IPS-NIHi11 (cell line): ENCODE measurements at places on chromosomes 2 and 18.
A peak's percentile ranks its signal among the peaks of the same experiment; 100 is the strongest.

GRCh38 chr18:59640721-59641120 is 56.5 kb downstream of the CCBE1 start:
- no peak for DNase-seq

- DNase-seq, result no peak
These were observed 14.6 kb downstream of the ITM2C start for GRCh38 chr2:230879271-230879882.

GRCh38 chr2:164069540-164069939 is 333.7 kb upstream of the FIGN start:
- no peak for DNase-seq

DNA sequence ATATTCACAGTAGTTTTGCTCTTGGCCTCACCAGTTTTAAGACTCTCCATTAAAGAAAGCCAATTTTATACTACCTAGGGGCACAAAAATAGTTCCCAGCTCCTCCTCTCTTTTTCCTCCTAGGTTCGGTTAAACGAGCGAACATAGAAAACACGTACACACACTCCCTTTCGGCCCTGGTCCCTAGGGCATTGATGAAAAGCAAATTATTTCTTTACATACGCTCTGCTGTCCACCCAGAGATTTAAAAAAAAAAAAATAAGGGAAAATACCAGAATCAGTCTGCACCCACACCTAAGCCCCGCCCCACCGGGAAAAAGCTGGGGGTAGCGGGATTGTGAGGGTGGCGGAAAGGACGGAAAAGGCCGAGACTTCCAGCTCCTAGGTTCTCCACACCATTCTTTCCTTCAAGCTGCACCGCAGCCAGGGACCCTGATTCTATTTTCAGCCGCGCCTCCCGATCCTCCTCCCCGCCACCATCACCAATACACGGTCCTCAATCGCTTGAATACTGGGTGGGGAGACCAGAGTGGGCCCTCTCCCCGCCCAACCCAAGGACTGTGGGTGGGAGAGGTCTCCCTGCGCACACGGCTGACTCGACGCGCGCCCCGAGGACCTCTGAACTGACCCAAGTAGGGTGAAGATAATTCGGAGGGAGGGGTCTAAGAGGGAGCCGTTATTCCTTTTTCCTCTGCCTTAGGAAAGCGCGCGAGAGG is 769 bp downstream of the ATF2 start:
- DNase-seq, result peak; percentile 47

DNA sequence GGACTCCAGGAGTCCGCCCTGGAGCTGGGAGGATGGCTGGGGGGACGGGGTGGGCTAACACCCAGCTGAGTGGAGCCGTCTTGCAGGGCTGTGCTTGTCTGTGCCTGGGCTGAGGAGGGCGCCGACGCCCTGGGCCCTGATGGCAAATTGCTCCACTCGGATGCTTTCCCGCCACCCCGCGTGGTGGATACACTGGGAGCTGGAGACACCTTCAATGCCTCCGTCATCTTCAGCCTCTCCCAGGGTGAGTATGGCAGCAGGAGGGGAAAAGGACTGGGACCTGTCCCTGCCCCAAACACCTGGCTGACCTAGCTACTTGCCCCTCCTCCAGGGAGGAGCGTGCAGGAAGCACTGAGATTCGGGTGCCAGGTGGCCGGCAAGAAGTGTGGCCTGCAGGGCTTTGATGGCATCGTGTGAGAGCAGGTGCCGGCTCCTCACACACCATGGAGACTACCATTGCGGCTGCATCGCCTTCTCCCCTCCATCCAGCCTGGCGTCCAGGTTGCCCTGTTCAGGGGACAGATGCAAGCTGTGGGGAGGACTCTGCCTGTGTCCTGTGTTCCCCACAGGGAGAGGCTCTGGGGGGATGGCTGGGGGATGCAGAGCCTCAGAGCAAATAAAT is 12.9 kb downstream of the KHK start:
- DNase-seq, result no peak

GRCh38 chr2:15377202-15377601 is 183.9 kb downstream of the NBAS start:
- no peak for DNase-seq

DNA sequence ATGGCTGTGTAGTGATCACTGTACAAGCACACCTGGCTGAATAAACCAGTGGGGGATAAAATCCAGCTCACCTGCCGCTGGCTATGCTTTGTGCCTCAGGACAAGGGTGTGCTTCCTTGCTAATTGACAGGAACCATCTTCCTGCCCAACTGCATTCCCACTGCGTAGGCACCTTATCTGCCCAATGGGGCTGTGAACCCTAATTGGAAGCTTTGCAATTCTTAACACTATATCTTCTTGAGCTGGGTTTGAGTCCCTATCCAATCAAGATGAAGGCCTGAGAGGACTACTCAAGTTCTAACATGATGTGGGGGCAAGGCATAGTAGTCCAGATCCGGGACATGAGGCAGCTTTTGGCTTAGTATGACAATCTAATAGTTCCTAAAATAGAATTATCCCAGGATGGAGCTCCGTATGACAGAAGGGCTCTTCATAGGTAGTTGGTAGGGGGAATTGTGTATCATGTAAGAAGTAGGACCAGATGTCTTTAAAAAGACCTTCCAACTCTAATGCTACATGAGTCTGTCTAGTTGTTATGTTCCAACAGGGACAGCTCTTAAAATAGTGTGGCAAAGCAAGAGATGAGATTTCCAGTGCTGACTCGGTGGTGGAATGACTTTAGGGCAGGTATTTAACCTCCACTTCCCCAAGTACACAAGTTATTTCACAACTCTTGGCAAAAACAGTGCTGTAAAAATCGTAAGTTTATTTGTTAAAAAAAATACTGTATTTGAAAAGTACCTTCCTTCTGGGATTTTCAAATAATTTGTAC is 2.3 kb upstream of the TMEM150A start:
- no peak for DNase-seq

- no peak for DNase-seq
These were observed 186.8 kb upstream of the DOK6 start for GRCh38 chr18:69213842-69214241.
